ENCODE measurements at places on chromosomes 3 and 15.

DNA sequence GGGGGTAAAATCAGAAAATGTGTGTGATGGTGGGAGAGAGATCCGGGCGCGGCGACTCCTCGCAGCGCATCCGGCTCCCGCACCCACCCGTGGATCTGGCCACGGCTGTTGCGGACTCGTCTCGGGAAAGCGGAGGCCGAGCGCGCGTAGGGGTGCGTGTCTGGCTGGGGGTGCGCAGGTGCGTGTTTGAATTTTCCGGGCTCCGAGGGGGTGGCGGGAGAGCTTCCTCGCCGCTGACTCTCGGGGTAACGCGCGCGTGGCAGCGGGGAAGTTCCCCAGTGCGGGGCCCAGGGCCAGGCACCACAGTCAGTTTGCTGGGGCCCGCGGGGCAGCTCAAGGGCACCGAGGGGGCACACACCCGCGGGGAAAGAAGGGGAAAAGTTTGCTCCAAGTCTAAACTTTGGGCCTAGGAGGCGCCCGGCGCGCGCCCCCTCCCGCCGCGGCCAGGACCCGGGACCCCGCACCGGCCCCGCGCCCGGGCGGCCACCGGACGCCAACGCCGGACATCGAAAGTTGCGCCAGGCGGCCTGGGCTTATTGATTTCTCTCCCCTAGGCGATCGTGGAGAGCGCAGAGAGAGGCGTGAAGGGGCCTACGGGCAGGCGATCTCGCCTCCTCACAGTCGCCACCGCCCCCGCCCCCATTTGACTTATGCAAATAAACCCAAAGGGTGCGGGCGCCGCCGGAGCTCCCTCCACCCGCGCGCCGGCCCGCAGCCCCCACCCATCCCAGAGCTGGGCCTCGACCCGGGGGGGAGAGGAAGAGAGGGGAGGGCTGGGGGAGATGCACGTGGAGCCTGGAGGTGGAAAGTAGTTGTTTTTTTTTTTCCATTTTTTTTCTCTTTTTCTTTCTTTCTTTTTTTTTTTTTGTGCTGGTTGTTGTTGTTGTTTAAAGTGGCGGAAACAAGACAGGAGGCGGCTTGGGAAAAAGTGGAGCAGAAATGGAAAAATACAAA lies 639 bp downstream of the FOXP1 start:
- DNase-seq, result peak; percentile 60

GRCh38 chr3:186594591-186595113 lies 18.2 kb upstream of the AHSG start:
- DNase-seq, result no peak

DNA sequence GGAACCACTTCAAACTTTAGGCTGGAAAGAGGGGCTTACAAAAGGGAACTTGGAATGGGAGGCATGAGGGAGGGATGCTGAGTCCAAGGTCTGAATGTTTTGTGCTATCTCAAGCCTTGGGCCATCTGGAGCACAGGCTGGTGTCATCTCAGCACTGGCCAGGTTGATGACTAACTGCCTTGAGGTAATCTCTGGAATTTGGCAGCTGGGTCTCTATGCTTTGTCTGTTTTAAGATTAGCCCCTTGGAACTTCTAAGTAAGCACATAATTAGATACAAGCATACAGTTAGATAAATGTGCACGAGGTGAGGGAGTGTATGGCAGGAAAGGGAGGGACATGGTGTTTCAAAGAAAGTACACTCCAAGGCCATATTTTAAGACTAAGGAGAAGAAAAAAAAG lies 252.4 kb upstream of the CCDC54 start:
- no peak for DNase-seq

GRCh38 chr3:102129760-102130608 lies 280.7 kb downstream of the NFKBIZ start:
- DNase-seq, result no peak

GRCh38 chr3:72335458-72336095 lies 512.7 kb downstream of the SHQ1 start:
- DNase-seq, result no peak

DNA sequence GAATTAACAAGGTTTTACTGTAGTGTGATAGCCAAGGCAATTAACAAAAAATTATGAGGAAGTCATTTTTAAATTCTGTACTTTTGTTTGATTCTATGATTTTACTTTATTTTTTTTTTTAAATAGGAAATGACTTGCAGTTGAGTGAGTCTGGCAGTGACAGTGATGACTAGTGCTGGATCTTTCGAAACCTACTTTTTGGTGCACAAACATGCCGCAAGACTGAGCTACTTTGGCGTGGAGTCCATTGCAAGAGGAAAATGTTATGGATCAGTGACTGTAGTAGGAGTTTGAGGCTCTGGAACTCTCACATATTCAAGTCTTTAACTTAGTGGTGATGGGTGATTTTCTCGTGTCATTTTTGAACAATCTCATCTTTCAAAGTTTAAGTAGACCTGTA lies 11.6 kb downstream of the EAF1 start:
- DNase-seq, result no peak

DNA sequence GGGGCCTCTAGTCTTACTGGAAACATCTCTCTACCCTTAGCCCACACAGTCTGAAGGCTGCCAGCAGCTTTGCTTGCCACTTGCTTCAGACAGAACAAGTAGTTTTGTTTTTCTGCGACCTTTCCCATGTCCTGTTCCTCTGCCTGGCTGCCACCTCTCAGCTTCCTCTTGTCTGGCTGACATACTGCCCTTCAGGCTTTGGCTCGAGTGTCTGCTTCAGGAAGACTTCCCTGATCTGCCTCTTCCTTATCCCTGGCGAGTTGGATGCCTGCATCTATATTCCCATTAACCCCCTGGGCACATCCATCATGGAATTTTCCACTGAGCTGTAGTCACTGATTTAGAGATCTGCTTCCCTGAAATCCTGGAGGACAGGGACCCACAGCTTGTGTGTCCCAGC lies 25.1 kb upstream of the CPNE9 start:
- DNase-seq, result no peak

- no peak for DNase-seq
Measured at GRCh38 chr3:6448011-6448410, 412.9 kb upstream of the GRM7 start.

GRCh38 chr3:63872135-63872924 lies 8.7 kb downstream of the ATXN7 start:
- no peak for DNase-seq

- no peak for DNase-seq
Measured at GRCh38 chr3:158977497-158977896, 175.6 kb downstream of the MFSD1 start.

DNA sequence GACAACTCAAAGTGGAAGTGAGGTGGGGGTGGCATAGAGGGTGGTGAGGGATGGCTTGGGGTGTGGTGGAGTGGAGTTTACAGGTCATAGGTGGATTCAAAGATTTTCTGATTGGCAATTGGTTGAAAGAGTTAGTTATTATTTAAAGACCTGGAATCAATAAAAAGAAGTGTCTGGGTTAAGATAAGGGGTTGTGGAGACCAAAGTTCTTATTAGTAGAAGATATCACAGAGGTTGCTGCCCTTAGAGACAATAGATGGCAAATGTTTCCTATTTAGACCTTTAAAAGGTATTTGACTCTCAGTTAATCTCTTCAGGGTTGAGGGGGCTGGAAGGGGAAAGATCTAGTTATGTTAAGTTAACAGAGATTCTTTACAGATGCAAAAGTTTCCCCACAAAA lies 412.3 kb upstream of the TBL1XR1 start:
- no peak for DNase-seq

DNA sequence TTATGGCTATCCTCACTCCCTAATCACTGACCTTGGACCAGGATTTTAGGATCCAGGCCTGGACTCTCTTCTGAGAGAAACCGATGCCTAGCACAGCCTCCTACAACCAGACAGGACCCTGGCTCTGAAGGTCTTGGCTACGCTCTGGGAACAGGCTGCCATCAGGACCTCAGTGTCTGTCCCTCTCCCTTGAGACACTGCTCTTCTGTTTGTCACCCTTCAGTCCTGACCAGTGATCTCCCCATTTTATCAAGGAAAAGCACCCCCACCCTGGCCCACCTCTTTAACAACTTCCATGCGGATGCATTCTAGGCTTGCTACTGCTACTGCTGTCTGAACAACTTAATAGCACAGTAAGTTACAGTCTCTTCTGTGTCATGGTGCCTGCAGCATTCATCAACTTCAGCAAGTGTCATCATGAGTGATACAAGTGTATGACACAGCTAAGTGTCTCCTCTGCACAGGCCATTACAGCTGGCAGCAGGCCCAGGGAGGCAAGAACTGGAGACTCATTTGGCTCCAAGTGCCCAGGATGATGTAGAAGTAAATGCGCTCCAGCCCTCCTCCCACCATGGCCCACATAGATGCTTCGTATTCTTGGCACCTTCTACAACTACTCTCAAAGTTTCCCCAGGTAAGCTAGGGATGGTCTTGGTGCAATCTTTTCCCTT lies 302.4 kb downstream of the EPHB1 start:
- DNase-seq, result no peak

GRCh38 chr3:20528180-20528770 lies 342.3 kb upstream of the SGO1 start:
- no peak for DNase-seq

DNA sequence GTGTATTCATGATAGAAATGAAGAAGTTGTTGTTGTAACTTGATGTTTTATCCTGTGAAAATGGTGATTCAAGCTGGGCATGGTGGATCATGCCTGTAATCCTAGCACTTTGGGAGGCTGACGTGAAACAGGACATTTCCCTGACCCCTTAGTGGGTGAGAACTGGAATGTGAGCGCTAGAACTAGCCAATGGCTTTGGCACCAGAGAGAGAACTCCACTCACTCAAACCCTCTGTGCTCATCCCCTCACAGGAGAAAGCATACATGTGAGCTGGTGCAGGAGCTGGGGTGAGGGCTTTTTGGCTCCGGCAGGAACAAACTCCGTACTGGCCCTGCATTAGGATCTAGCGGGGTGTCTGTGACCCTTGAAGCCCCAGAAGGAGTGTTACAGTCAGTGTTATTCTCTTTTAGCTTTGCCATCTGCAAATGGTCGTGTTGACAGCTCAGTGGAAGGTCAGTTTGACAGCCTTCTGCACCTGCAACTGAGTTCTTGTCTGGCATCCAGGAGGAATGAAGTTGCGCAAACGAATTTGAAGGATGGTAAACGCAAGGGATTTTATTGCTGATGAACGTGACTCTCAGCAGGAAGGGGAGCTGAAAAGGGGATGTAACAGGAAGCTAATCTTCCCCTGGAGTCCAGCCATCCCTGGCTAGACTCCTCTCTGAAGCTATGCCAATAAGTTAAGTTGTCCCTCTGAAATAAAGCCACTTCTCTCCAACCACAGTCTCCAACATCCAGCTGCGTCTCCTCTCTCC lies 1016.6 kb upstream of the CADM2 start:
- DNase-seq, result no peak

GRCh38 chr3:72872183-72872582 lies 15.7 kb upstream of the GXYLT2 start:
- DNase-seq, result no peak

DNA sequence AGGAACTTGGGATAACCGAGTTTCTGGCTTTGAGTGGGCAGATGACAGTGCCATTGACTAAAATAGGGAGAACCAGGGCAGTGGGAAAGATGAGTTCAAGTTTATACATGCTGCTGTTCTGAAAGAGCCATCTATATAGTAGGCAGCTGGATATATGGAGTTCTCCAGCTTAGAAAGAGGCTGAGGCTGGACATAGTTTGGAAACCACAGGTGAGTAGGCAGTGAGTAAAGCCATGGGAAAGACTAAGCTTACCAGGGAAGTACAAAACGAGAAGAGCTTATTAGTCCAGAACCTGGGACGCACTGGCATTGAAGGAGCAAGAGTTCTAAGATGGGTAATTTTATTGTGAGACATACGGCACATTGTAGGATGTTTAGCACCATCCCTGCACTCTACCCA lies 54.2 kb downstream of the MSL2 start:
- no peak for DNase-seq

DNA sequence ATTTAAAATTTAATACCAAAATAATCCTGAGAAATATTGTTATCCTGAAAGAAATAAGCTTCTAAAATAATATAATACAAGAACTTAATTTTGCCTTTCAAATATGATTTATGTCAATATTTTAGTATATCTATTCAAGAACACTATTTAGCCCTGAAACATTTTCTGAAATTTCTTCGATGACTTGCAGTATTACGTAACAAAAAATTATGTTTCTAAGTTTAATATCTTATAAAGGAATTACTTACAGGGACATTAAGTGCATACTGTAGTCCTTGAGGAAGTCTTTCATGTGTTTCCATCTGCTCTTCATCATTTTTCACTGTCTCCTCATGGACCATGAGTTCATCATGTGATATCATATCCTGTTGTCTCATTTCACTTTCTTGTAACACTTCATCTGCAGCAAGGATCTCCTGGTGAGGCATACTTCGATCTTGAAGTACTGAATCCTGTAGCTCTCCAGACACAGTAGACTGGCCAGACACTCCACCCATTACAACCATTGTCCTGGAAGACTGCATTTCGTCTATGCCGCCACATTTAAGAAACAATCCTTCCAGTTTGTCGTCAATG lies 62.0 kb downstream of the ZNF148 start:
- DNase-seq, result no peak

GRCh38 chr3:52029053-52029452 lies 27.3 kb downstream of the DUSP7 start:
- DNase-seq, result no peak

GRCh38 chr3:110881069-110881468 lies 190.5 kb upstream of the NECTIN3 start:
- DNase-seq, result no peak

DNA sequence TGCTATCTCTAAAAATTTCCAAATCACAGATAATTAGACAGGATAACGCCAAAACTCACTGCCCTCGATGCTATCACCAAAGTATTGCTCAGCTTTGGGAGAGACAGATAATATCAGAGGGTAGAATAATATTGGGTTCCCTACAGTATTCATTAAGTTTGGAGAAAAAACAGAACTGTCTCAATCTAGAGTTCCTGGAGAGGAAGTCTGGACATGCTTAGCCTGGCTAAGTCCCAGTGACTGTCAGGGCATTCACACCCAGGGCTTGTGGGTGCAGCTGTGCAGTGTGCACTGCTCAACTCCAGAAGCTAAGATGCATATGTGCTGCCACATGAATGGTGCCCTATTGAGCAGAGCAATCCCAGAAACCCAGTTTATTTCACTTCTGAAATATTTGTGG lies 459.6 kb upstream of the DPH6 start:
- no peak for DNase-seq

DNA sequence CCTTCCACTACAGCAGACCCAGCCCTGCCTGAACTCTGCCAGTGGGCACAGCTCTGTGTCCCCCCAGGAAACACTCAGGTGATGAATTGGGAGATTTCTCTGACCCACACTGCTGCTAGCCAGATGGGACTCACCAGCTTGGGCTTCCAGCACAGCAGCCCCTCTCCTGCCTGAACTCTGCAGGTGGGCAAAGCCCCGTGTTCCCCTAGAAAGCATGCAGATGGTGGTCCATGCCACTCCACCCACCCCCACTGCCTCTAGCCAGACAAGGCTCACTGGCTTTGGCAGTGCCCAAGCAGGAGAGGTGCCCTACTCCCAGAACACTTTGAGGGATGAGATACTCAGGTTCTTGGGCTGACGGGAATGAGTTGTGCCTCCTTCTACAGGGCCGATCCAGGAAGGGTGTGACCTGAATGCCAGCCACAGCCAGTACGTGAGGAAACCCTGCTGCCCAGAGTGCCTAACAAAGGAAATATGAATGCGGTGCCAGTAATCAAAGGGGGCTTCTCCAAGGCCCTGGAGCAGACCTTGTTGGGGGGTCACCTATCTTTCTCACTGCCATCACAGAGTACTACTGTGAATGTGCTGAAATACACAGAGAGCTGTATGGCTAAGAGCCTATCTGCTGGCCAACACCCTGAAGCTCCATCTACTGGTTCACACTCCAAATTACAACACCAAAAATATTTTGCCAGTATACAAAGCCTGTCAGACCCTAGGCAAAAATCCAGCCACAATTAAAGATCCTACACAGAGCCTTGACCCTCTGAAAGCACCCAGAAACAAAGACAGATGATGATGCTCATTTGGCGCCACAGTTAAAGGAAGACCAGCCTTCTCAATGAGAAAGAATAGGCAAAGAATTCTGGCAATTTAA lies 61.9 kb downstream of the BTLA start:
- no peak for DNase-seq
